M059J (cell line): ENCODE measurements at places on chromosomes 13 and 19. TPM values are rescaled to one million over a fixed set of nuclear protein-coding genes. Genes with fewer than 3 reads are reported as not detected.

DNA sequence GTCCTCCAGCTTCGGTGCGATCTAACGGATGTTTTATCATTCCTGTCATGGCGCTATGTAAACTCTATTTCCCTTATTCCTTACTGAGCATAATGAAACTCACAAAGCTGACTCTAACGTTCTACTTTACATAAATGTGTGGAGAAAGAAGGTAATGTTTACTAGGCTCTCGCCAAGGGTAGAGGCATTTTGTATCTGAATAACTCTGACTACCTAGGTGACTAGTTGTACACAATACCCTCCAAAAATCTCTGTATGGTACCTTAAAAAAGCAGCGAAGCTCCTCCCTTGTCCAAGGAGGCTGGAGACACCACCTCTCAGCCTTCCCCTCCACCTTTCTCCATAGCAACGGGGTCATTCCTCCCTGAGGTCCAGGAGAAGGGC is 316 bp upstream of the ZNF530 start:
- no peak for DNase-seq

- no peak for DNase-seq
Observed at GRCh38 chr13:34808649-34809048, 133.4 kb upstream of the NBEA start.

- no peak for DNase-seq
Observed at GRCh38 chr19:46887240-46887782, 26.5 kb downstream of the ARHGAP35 start.

- no peak for DNase-seq
Observed at GRCh38 chr19:56132316-56132822, 8.7 kb upstream of the ZNF444 start.

The LRG1 gene
- total RNA-seq, result 0.64 TPM in 1 of 2 replicates, not detected in the other

DNA sequence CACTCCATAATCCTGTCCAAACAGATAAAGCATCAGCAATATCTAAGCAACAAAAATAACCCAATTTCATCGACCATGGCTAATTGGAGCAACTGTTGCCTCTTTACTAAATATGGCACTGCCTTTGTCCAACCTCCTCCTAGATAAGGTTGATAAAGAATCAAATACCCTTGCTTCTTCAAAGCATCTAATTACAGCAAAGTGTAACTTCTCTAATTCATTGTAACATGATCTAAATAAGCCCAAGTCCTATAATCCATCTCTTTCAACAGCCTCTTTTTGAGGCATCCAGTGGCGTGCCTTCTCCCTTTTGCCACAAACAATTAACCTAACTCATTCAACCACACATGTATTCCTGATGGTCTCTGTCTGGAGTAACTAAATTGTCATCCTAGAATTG is 81.7 kb upstream of the KLHL1 start:
- no peak for DNase-seq

The ZNF296 gene
- total RNA-seq, result not detected in 2 replicates

GRCh38 chr13:49869519-49869918 is 66.6 kb downstream of the SPRYD7 start:
- DNase-seq, result no peak
